ENCODE measurements at places on chromosomes 11 and 22. TPM values are rescaled to one million over a fixed set of nuclear protein-coding genes. Genes with fewer than 3 reads are reported as not detected.

The PATE4 gene
- not detected for total RNA-seq

The OR51B4 gene
- total RNA-seq = 0.31 TPM

The SCGB2A2 gene
- total RNA-seq = not detected

The DDIAS gene
- total RNA-seq = 2.2 TPM

The IPO7 gene
- 216 TPM for total RNA-seq

The MMP12 gene
- total RNA-seq = not detected

The KRTAP5-10 gene
- total RNA-seq = not detected

The HBG1 gene
- total RNA-seq = 28.5 TPM

The OR2D3 gene
- total RNA-seq = not detected

The APOA4 gene
- not detected for total RNA-seq

The CABP4 gene
- not detected for total RNA-seq

The ABCC8 gene
- total RNA-seq = 9.8 TPM

The TLCD5 gene
- 22.9 TPM for total RNA-seq

The ALG8 gene
- total RNA-seq = 55.2 TPM

The ARL2 gene
- total RNA-seq = 31.2 TPM

The LRRC10B gene
- total RNA-seq = 3.1 TPM

The SCGB1C1 gene
- total RNA-seq = not detected

The LRRN4CL gene
- total RNA-seq = 0.16 TPM

The CHEK2 gene
- total RNA-seq = 3.0 TPM

The OR8G1 gene
- total RNA-seq = not detected

The OR52I1 gene
- total RNA-seq = not detected

The KCNQ1OT1 gene
- 2.8 TPM for total RNA-seq

The USP2 gene
- 1.6 TPM for total RNA-seq

The TMPRSS4 gene
- not detected for total RNA-seq

The RAB39A gene
- total RNA-seq = 47.7 TPM

The FGF19 gene
- total RNA-seq = not detected

The OR5B21 gene
- total RNA-seq = not detected

The CARNS1 gene
- 0.16 TPM for total RNA-seq

The SVIP gene
- 5.0 TPM for total RNA-seq

The SELENOO gene
- 7.8 TPM for total RNA-seq

The C11orf16 gene
- not detected for total RNA-seq

The DDX10 gene
- 33.4 TPM for total RNA-seq
